Foreskin keratinocyte (primary cell): ENCODE measurements at places on chromosomes 2 and 18. TPM values are rescaled to one million over a fixed set of nuclear protein-coding genes. Genes with fewer than 3 reads are reported as not detected.

Gene EFHD1
- polyA plus RNA-seq: not detected in 2 replicates

Gene CCBE1
- polyA plus RNA-seq: 17.2 and 31.3 TPM in 2 replicates

Gene UCN
- 0.30 and 0.50 TPM in 2 replicates for polyA plus RNA-seq

Gene CRYBA2
- polyA plus RNA-seq: not detected in 2 replicates

Gene ITPRID2
- polyA plus RNA-seq: 52.5 and 58.9 TPM in 2 replicates

Gene VWC2L
- polyA plus RNA-seq: not detected in 2 replicates

Gene GCG
- polyA plus RNA-seq: not detected in 2 replicates

Gene PROM2
- 25.4 and 26.6 TPM in 2 replicates for polyA plus RNA-seq
